ENCODE measurements at places on chromosomes 16 and 17.

GRCh38 chr17:40399185-40399584 is 18.5 kb downstream of the TOP2A start:
- H3K36me3 ChIP-seq: no peaks in the 10 kb centered on the region
- H3K27ac ChIP-seq: no peak overlapping the region
- H3K4me1 ChIP-seq: no peaks in the 10 kb centered on the region
- H3K27me3 ChIP-seq: no peaks in the 10 kb centered on the region
- no peak for DNase-seq

GRCh38 chr16:57019746-57020145 is 30.4 kb downstream of the NLRC5 start:
- no peaks in the 10 kb centered on the region for H3K36me3 ChIP-seq
- no peak for DNase-seq
- no peaks in the 10 kb centered on the region for H3K27me3 ChIP-seq

DNA sequence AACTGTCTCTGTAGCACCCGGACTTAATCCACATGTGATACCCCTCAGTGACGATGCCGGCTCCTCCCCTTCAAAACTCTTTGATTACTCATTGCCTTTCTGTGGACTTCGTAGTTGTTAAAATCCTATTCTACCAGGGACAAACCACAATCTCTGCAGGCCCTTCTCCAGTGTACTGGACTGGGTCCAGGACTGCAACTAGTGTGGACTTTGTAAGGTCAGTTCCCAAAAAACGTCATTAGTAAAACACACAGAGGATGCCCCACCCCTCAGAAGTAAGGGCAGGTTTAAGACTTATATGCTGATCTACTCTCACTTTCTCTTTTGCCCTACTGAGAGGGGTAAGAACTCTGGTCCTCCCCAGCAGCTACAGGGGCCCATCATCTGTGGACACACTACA is 10.5 kb upstream of the NUDT7 start:
- H3K4me1 ChIP-seq: no peaks in the 10 kb centered on the region
- H3K27me3 ChIP-seq: no peaks in the 10 kb centered on the region
- H3K4me3 ChIP-seq: no peak overlapping the region
- no peak for DNase-seq
- H3K27ac ChIP-seq: no peak overlapping the region

GRCh38 chr17:43398724-43399595 is at the start of gene ARL4D:
TSS of gene ARL4D (plus strand) at chr17:43398993. CDS start at chr17:43399733, 740 bp downstream.
- H3K27me3 ChIP-seq: no peaks in the 10 kb centered on the region
- no peaks in the 10 kb centered on the region for H3K36me3 ChIP-seq
- peak within 1 kb of the TSS; percentile 64 for H3K4me3 ChIP-seq

GRCh38 chr17:79679631-79680317 is 51.0 kb upstream of the ENPP7 start:
- H3K36me3 ChIP-seq: no peaks in the 10 kb centered on the region
- no peak overlapping the region for H3K4me3 ChIP-seq
- H3K27me3 ChIP-seq: no peaks in the 10 kb centered on the region
- H3K27ac ChIP-seq: no peak overlapping the region
- no peak for DNase-seq
- H3K4me1 ChIP-seq: no peaks in the 10 kb centered on the region

GRCh38 chr17:81926451-81927151 is 934 bp downstream of the MAFG start:
- H3K4me3 ChIP-seq: peak overlapping the region; percentile 84
- peaks cover 6% of the 10 kb centered on the region for H3K36me3 ChIP-seq
- peak overlapping the region; percentile 83 for H3K27ac ChIP-seq
- DNase-seq: peak; percentile 86
- no peaks in the 10 kb centered on the region for H3K27me3 ChIP-seq

GRCh38 chr17:43411369-43411677 is 12.5 kb downstream of the ARL4D start:
- H3K36me3 ChIP-seq: no peaks in the 10 kb centered on the region
- H3K4me3 ChIP-seq: no peak overlapping the region
- H3K27ac ChIP-seq: no peak overlapping the region
- no peaks in the 10 kb centered on the region for H3K4me1 ChIP-seq
- no peaks in the 10 kb centered on the region for H3K27me3 ChIP-seq

DNA sequence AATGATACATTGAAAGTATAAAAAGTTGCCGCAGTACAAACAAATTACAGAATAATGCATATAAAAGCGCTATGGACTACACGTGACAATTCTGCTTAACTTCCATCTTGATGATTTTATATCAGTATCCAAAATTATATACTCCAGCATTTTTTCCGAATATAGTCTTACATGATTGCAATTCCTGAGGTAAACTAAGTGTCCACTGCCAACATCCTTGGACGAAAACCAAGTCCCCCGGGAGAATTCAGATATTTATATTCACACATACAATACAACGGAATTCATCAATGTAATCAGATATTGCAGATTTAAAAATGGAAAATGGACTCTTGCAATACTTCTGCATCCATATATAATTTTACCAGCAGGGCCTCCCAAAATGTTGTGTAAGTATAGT is 8.9 kb upstream of the MYH11 start:
- H3K27me3 ChIP-seq: no peaks in the 10 kb centered on the region
- no peak overlapping the region for H3K4me3 ChIP-seq
- H3K4me1 ChIP-seq: no peaks in the 10 kb centered on the region
- no peaks in the 10 kb centered on the region for H3K36me3 ChIP-seq
- DNase-seq: no peak

- no peaks in the 10 kb centered on the region for H3K27me3 ChIP-seq
- no peaks in the 10 kb centered on the region for H3K4me1 ChIP-seq
- no peak for DNase-seq
- no peak overlapping the region for H3K4me3 ChIP-seq
Measured at GRCh38 chr16:73428121-73428520, 380.2 kb upstream of the ZFHX3 start.

- H3K4me1 ChIP-seq: no peaks in the 10 kb centered on the region
- H3K27me3 ChIP-seq: no peaks in the 10 kb centered on the region
- no peak overlapping the region for H3K27ac ChIP-seq
- DNase-seq: no peak
- H3K4me3 ChIP-seq: no peak overlapping the region
Measured at GRCh38 chr17:16916557-16916920, 55.4 kb downstream of the TNFRSF13B start.

DNA sequence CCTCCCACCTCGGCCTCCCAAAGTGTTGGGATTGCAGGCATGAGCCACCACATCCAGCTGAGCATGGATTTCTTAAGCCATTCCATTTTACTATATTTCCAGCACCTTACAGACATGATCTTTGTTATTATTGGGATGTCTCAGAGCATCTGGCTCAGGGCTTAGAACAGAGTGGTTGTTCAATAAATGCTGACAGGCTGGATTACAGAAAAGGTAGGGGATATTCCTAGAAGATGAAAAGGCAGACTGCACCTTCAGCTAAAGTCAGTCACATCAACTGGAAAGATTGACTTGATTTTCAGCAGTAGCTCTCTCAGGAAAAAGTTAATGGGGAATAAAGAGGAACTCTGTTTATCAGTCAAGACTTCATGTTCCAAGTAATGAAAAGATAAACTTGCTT is 360.3 kb upstream of the ERCC4 start:
- H3K27ac ChIP-seq: no peak overlapping the region
- no peaks in the 10 kb centered on the region for H3K4me1 ChIP-seq
- no peaks in the 10 kb centered on the region for H3K36me3 ChIP-seq
- no peak for DNase-seq
- no peaks in the 10 kb centered on the region for H3K27me3 ChIP-seq

- H3K36me3 ChIP-seq: no peaks in the 10 kb centered on the region
- DNase-seq: no peak
- H3K4me3 ChIP-seq: no peak overlapping the region
- H3K4me1 ChIP-seq: peaks cover 10% of the 10 kb centered on the region
- H3K27me3 ChIP-seq: peaks cover 40% of the 10 kb centered on the region
Measured at GRCh38 chr17:39861235-39861634, 2.9 kb downstream of the IKZF3 start.

GRCh38 chr17:75277664-75278071 is 6.6 kb upstream of the MIF4GD start:
- H3K4me3 ChIP-seq: no peak overlapping the region
- H3K4me1 ChIP-seq: no peaks in the 10 kb centered on the region
- no peak for DNase-seq
- no peaks in the 10 kb centered on the region for H3K36me3 ChIP-seq
- no peak overlapping the region for H3K27ac ChIP-seq
- no peaks in the 10 kb centered on the region for H3K27me3 ChIP-seq

DNA sequence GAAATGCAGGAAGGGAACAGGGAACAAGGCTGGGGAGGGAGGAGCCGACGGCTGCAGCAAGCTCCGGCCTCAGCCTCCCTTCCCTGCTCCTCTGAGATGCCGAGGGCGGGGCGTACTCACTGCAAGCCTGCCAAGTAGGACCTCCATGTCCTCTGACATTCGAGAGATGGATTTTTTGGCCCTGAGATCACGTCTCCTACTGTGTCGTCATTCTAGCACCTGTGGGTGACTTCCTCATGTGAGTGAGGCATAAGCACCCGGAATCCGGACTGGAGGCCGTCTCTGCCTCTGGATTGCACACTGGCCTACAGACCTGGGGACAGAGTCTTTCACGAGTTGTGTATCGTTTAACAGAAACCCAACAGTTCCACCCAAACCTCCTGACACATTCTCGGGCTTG is 14.5 kb downstream of the MRM3 start:
- H3K4me1 ChIP-seq: peaks cover 17% of the 10 kb centered on the region
- no peaks in the 10 kb centered on the region for H3K27me3 ChIP-seq
- H3K36me3 ChIP-seq: no peaks in the 10 kb centered on the region
- no peak overlapping the region for H3K4me3 ChIP-seq

DNA sequence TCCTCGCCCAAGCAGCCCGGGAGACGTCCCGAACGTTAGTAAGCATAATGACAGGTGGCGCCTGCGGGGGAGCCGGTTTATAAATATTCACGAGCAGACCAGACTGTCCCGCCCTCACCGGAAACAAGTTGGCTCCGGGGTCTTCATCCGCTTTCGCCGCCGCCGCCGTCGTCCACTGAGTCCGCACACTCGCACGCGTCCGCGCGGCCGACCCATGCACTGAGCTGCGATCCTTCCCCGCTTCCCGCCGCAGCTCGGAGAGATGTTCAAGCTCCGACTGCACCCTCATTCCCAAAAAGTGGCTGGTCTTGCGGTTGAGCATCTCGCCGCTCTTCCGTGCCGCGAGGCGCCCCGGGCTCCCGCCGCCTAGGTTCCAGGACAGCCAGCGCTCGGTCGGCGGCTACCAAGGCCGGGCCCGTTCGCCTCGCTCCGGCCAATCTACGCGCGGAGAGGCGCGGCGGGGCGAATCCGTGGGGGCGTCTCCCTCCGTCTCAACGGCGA is 385 bp downstream of the CFAP119 start:
- H3K27ac ChIP-seq: no peak overlapping the region
- DNase-seq: no peak
- peak overlapping the region; percentile 67 for H3K4me3 ChIP-seq
- H3K36me3 ChIP-seq: peaks cover 29% of the 10 kb centered on the region

GRCh38 chr16:73215678-73216377 is 167.9 kb upstream of the ZFHX3 start:
- no peak overlapping the region for H3K27ac ChIP-seq
- no peak for DNase-seq
- no peak overlapping the region for H3K4me3 ChIP-seq

GRCh38 chr16:77496934-77497333 is 62.1 kb upstream of the ADAMTS18 start:
- no peaks in the 10 kb centered on the region for H3K36me3 ChIP-seq
- no peak overlapping the region for H3K27ac ChIP-seq
- no peak overlapping the region for H3K4me3 ChIP-seq

- no peaks in the 10 kb centered on the region for H3K36me3 ChIP-seq
- no peaks in the 10 kb centered on the region for H3K4me1 ChIP-seq
- no peaks in the 10 kb centered on the region for H3K27me3 ChIP-seq
Measured at GRCh38 chr17:41452281-41452680, 11.5 kb upstream of the KRT38 start.

GRCh38 chr17:65193305-65193704 is 56.1 kb downstream of the RGS9 start:
- no peak overlapping the region for H3K4me3 ChIP-seq
- H3K27ac ChIP-seq: no peak overlapping the region
- no peaks in the 10 kb centered on the region for H3K27me3 ChIP-seq

GRCh38 chr17:12021623-12022140 is 1.0 kb downstream of the MAP2K4 start:
- H3K36me3 ChIP-seq: no peaks in the 10 kb centered on the region
- peak overlapping the region; percentile 99 for H3K4me3 ChIP-seq
- no peak for DNase-seq

GRCh38 chr17:59056857-59057256 is 49.8 kb downstream of the TRIM37 start:
- no peak overlapping the region for H3K4me3 ChIP-seq
- H3K27me3 ChIP-seq: no peaks in the 10 kb centered on the region
- no peaks in the 10 kb centered on the region for H3K36me3 ChIP-seq
- H3K4me1 ChIP-seq: no peaks in the 10 kb centered on the region
- no peak overlapping the region for H3K27ac ChIP-seq
- DNase-seq: no peak

DNA sequence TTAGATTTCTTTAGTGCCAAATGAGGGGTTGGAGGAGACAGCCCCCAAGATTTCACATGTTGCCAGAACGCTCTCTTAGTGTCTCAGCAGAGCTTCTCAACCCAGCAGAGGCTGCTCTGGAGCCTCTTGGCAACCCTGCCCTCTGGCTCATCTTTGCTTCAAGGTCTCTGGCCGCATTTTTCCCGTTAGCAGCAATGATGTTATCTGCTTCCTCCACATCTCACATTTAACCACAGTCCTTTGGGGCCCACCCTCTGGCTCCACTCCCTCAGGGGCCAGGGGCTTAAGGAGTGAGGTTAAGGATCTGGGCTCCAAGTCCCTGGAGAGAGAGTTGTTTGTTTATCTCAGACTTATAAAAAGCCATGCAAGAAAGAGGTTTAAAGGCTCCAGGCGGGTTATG is 3.3 kb upstream of the XYLT1 start:
- H3K36me3 ChIP-seq: no peaks in the 10 kb centered on the region
- no peaks in the 10 kb centered on the region for H3K27me3 ChIP-seq
- H3K4me3 ChIP-seq: no peak overlapping the region
- no peak overlapping the region for H3K27ac ChIP-seq
- no peak for DNase-seq
- H3K4me1 ChIP-seq: no peaks in the 10 kb centered on the region

DNA sequence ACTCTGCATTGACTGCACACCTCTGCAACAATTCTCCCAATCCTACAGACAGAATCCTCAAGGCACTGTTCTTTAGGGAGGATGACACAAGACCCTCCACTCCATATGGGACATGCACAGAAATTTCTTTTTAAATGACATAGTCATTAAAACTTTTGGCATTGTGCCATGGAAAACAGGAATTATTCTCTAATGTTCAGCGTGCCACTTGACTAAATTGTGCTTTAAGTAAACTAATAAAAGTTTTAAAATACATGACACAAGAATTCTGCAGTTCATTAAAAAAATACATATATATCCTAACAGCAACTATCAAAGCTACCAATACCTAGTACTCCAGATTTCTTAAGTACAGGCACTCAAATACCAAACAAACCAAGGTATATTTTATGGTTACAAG is 16.0 kb downstream of the CEP112 start:
- no peak overlapping the region for H3K27ac ChIP-seq
- H3K36me3 ChIP-seq: no peaks in the 10 kb centered on the region
- no peak overlapping the region for H3K4me3 ChIP-seq
- no peak for DNase-seq
- no peaks in the 10 kb centered on the region for H3K27me3 ChIP-seq

DNA sequence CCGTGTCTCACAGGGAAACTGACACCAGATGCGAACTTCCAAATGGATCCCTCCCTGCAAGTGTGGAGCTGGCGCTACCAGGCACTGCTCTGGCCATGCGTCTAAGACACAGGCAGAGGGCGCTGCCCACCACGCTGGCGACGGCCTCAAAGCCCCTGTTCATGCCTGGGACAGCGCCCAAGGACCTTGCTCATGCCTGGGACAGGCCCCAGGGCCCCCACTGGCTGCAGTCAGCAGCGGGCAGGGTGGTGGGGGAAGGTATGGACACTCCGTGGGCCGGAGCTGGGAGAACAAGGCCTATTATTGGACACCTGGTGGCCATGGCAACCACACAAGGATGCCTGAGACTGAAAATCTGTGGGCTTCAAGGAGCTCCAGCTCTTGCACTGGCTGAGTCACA is 8.8 kb downstream of the ZG16B start:
- H3K4me3 ChIP-seq: no peak overlapping the region
- no peaks in the 10 kb centered on the region for H3K27me3 ChIP-seq
- no peaks in the 10 kb centered on the region for H3K36me3 ChIP-seq
- peak; percentile 70 for DNase-seq
